ENCODE measurements at places on chromosomes 6 and 20. TPM values are rescaled to one million over a fixed set of nuclear protein-coding genes. Genes with fewer than 3 reads are reported as not detected.

The MRPS10 gene
- 51.4 TPM for total RNA-seq

The RPS18 gene
- 4,003 TPM for total RNA-seq

The AP5S1 gene
- total RNA-seq = 4.1 TPM

The DDX27 gene
- total RNA-seq = 19.6 TPM

The MEP1A gene
- not detected for total RNA-seq

The TOX2 gene
- 0.41 TPM for total RNA-seq

The ZDHHC14 gene
- 9.0 TPM for total RNA-seq

The RBPJL gene
- total RNA-seq = not detected

The KCNK16 gene
- not detected for total RNA-seq

The NINL gene
- 20.0 TPM for total RNA-seq

The ADAM33 gene
- 2.4 TPM for total RNA-seq

The GJA1 gene
- 91.3 TPM for total RNA-seq

Measured in frontal cortex (tissue), 4 donors.